ENCODE measurements at places on chromosomes 3 and 15. TPM values are rescaled to one million over a fixed set of nuclear protein-coding genes. Genes with fewer than 3 reads are reported as not detected.

The TM6SF1 gene
- total RNA-seq, result 20.1 TPM

The IL17RE gene
- not detected for total RNA-seq

The EHHADH gene
- total RNA-seq, result 1.4 TPM

The LIPC gene
- total RNA-seq, result 0.16 TPM

The SCAANT1 gene
- total RNA-seq, result not detected

The ALPK3 gene
- 1.6 TPM for total RNA-seq

The CELF6 gene
- 6.7 TPM for total RNA-seq

The EBLN2 gene
- total RNA-seq, result 11.1 TPM

The FAM107A gene
- 24.8 TPM for total RNA-seq

GRCh38 chr3:102237838-102238237, 197.0 kb upstream of the ZPLD1 start:
- no peak for DNase-seq

DNA sequence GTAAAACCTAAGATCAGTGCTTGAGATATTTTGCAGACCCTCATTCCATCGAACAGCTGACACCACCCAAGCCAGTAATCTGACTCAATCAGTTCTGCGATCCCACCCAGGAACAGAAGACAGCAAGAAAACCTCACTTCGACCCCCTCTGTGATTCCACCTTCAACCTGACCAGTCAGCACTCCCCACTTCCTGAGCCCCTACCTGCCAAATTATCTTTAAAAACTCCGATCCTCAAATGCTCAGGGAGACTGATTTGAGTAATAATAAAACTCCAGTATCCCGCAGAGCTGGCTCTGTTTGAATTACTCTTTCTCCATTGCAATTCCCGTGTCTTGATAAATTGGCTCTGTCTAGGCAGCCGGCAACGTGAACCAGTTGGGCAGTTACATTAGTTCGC, 25.7 kb upstream of the CLDN16 start:
- DNase-seq, result no peak

GRCh38 chr15:51263726-51264125, 74.7 kb downstream of the CYP19A1 start:
- no peak for DNase-seq

DNA sequence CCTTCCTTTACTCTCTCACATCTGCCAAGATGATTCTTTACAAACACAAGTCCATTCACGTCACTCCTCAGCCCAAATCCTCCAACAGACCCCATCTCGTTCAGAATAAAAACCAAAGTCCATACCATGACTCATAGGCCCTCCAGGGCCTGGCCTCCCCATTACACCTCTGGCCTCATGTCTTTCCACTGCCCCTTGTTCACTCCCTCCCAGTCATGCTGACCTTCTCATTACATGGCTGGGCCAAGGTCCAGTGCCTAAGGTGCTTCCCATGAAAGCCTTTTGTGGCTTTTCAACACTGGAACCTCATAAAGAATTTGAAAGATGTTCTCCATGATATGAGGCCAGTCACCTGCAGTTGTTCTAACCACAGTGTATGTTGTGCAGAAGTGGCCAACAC, 44.5 kb downstream of the NEK10 start:
- DNase-seq, result no peak

- no peak for DNase-seq
These were observed 6.4 kb downstream of the UBP1 start for GRCh38 chr3:33433843-33434242.

GRCh38 chr3:169980055-169980454, 13.4 kb downstream of the SEC62 start:
- no peak for DNase-seq

- DNase-seq, result no peak
These were observed 396.3 kb downstream of the LSAMP start for GRCh38 chr3:116048991-116049390.

GRCh38 chr3:158395421-158395820, 175.6 kb upstream of the MLF1 start:
- DNase-seq, result no peak

DNA sequence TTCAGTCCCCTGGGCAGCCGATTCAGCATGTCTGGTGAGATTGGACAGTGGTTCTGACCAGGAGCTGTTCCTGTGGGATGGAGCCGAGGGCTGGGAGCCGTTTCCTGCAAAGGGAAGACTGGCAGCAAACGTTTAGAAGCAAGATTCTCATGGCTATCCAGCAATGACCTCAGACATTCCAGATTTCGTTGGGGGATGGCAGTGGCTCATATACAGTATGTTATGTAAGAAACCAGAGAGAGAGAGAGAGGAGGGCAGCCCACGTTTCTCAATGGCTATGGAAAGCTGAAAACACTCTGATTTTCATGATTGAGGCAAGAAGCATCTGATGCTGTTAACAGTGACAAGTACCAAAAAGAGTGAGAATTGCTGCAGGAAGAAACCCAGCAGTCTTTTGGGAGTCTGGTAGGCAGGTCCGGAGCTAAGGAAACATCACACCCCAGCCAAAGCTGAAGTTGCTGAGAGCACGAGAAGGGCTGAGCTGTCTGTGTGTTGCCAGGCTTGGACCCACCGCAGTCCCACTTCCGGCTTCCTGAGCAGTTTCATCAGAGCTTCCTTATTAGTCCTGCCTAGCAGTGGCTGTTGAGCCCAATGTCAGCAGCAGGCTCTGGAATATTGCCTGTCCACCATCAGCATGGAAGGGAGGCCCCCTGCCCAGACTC, 25.6 kb upstream of the VPS8 start:
- DNase-seq, result peak; percentile 23

- no peak for DNase-seq
These were observed 142.3 kb upstream of the RASGRP1 start for GRCh38 chr15:38706956-38707355.

GRCh38 chr3:69791106-69791505, 51.8 kb downstream of the MITF start:
- no peak for DNase-seq

DNA sequence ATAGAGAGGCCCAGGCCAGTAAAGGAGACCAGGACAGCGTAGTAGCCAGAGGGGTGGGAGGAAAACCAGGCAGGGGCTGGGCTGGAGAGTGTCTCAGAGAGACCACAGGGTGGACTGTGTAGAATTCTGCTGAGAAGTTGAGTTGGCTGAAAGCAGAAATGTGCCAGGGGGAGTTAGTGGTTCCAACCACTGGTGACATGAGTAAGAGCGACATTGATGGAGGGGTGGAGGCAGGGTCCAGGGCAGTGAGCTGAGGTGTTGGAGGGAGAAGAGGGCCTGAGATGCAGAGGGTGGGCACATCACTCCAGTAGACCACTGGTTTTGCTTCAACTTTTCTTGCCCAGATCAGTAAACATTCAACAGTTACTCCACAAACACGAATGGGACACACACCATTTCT, 106.5 kb downstream of the ASB7 start:
- DNase-seq, result no peak

DNA sequence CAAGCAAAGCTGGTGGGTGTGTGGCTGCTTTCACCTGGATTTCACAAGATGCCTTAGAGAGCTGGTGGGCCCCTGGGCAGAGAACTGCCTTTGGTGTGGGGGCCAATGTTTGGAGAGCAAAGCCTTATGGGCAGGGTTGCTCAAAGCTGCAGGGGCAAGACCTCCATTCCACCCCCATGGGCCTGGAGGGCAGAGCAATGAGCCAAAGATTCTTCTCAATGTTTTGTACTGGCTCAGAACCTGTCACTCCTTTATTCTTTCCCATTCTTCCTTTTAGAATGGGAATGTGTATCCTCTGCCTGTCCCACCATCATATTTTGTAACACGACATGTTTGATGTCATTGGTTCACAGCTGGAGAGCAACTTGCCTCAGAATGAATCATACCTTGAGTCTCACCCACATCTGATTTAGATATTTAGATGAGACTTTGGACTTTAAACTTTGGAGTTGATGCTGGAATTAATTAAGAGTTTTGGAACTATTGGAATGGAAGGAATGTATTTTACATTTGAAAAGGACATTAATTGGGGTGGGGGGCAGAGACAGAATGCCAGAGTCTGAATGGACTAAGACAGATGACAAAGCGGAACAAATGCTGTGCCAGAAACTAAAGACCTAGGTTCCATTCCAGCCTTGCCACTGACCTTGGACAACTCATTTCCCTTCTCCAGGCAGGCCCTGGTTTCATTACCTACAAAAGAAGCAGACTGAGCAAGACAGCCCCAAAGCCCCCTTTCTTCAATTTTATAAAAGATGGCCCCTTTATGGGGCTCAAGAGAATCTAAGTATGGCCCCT, 72.9 kb downstream of the DAPK2 start:
- DNase-seq, result no peak

DNA sequence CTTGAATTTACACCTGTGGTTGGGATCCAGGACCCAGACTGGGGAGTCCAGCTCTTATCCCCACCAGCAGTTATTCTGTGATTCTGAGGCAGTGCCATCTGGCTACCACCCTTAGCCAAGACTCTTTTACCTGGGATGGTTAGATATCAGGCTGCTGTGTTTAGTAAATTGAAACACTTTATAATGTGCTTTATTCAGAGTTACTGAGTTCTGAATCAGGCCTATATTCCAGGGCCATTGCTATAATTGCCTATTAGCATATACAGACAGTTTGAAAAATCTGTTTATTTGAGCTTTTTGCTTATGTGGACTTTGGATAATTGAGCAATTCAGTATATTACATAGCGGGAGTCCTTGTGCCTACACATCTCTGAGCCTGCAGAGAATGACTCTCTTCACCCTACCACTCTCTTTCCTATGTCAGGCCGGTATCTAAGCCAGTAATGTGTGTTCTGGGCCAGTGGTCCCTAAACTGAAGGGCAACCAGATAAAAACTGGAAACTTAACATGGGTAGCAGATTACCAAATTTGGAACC, 45.4 kb upstream of the TRAK1 start:
- no peak for DNase-seq

DNA sequence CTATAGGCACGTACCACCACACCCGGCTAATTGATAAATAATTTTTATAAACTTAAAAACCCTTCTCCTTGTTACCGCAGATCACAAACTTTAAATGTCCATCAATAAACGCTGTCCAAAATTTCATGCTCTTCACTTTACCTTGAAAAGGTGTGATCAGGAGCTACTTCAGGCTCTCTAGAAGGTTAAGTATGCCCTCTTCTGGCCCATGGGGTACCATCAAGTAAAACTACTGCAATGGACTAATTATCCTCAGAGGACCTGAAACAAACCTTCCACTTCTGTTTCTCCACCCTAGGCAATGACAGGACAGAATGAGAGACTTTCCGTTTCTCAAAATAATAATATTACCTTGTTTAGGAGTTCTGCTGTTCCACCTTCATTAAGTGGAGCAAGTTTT, 9.2 kb downstream of the LZTFL1 start:
- DNase-seq, result no peak

- DNase-seq, result no peak
These were observed 113.6 kb downstream of the NEO1 start for GRCh38 chr15:73165844-73166243.

DNA sequence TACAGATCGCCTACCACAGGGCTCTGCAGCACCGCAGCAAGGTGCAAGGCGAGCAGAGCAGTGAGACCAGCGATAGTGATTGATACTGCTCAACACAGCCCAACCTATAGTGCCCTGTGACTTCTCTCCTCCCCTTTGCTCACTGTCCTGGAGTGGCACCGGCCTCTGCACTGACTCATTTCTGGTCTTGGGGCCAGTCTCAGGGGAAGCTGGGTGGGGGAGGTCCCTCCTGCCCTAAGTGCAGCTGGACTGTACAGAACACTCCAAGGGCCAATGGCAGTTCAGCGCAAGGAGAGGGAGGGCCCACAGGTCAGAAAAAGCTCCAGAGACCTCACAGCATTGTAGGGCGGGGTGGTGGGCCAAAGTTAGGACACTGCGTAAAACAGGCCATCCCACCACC, 2.5 kb upstream of the OGG1 start:
- DNase-seq, result no peak

DNA sequence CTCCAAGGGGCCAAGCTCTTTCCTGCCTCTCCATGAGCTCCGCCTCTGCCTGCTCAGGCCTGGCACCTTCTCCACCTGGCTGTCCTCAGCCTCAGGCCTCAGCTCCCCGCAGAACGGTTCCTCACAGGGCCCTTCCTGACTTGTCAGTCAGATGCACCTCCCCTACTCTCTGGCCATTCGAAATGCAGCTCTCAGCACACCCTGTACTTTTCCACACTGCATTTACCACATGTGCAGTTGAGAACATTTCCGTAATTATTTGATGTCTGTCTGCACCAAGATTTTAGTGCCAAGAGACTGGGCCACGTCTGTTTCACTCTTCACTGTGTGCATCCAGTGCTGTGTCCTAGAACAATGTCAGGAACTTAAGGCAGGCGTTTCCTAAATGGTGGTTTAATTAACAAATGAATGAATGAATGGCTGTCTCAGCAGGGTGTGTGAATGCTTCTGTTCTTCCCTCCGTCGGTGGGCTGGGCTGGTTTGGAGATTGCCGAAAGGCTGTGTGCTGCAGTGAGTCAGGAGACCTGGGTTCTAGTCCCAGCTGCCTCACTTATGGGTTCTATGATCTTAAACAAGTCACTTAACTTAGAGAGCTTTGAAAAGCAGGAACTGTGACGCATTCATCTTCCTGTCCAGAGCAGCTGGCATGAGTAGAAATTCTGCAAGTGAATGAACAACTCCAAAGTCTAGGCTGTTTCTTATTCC, 5.4 kb downstream of the MUC4 start:
- DNase-seq, result no peak

GRCh38 chr15:57819646-57820045, 113.1 kb downstream of the POLR2M start:
- no peak for DNase-seq

DNA sequence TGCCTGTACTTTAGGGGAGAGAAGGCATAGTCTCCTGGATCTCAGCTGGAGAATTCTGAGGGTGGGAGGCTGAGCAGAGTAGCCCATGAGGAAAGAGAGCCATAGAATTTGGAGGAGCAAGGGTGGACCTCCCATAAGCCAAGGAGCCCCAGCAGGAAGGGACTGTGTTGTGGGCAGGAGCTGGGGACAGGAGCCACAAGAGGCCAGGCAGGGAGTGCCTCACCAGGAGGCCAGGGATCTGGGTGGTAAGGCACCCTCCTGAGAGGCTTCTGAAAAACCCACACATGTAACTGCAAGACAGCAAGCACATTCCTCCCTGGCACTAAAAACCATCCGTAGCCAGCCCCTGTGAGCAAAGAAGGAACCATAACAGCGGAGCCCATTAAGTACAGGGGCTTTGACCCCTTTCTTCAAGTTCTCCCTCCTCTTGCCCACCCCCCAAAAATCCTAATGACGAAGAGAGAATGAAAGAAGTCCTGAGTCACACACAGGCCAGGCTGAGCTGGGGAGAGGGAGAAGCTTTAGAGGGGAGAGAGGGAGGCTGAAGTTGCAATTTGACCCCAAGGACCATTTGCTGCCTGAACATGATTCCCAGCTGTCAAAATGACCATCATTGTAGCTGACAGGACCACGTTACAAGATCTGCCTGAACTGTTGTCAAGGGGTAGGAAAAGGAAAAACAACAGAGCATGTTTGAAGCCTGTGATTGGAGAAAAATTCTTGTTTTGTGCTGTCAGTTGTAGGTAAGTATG, 82.6 kb downstream of the TRIM42 start:
- no peak for DNase-seq

DNA sequence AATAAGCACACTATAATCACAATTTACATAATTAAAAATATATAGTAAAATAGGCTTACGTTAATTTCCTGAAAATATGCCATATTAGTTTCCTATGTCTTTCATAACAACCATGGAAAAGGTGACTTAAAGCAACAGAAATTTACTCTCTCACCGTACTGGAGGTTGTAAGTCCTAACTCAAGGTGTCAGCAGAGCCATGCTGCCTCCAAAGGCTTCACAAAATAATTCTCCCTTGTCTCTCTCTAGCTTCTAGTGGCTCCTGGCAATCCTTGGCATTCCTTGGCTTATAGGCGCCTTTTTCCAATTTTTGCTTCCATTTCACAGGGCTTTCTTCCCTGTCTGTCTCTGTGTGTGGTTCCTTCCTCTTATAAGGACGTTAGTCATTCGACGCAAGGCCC, 7.6 kb downstream of the SI start:
- no peak for DNase-seq

Data from occipital lobe (tissue), 3 donors.